Activated CD8-positive, alpha-beta memory T cell treated with anti-CD3 and anti-CD28 coated beads for 24 hours (primary cell): ENCODE measurements at places on chromosomes 12 and 14.

DNA sequence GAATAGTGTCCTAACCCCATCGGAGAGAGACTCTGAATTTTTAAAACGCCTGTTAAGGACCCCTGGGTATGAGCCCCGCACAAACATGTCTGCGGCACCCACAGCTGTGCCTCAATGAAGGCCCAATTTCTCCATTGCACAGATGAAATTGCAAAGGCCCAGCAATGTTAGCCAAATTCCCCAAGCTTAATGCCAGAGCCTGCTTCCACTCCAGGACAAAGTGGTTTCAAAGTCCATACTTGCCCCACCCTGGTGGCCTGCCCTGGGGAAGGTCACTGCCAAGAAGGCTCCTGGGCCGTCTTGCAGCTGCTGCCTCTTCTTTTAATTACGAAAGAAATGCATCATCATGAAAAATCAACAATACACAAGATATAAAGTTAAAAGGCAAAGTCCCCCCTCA, 1179.7 kb downstream of the VRK1 start:
- peak; percentile 71 for DNase-seq

DNA sequence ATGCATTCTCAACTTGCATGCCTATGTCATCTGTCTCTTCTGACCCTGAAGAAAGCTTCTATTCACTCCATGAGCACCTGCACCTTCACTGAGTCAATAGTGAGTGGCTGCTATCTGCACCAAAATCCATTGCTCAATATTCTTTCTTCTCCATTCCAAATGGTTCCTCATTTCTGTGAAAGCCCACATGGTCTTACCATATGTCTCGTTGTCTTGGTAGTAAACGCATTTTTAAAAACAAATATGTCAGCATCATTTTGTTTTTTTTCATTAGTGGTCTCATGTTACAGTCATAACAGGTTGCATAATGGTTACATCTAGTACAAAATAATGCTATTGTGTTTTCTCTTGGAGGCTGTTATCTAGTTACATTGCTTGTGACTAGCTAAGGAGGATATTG, 106.9 kb upstream of the CPM start:
- DNase-seq = no peak

- DNase-seq = no peak
Measured at GRCh38 chr14:32010604-32011125, 66.4 kb upstream of the ARHGAP5 start.

- DNase-seq = peak; percentile 67
Measured at GRCh38 chr12:8078398-8078797, 3.7 kb upstream of the NECAP1 start.

GRCh38 chr12:123390498-123391426, 6.8 kb downstream of the KMT5A start:
- DNase-seq = no peak

GRCh38 chr14:92652413-92653151, 95.8 kb downstream of the LGMN start:
- peak; percentile 73 for DNase-seq

DNA sequence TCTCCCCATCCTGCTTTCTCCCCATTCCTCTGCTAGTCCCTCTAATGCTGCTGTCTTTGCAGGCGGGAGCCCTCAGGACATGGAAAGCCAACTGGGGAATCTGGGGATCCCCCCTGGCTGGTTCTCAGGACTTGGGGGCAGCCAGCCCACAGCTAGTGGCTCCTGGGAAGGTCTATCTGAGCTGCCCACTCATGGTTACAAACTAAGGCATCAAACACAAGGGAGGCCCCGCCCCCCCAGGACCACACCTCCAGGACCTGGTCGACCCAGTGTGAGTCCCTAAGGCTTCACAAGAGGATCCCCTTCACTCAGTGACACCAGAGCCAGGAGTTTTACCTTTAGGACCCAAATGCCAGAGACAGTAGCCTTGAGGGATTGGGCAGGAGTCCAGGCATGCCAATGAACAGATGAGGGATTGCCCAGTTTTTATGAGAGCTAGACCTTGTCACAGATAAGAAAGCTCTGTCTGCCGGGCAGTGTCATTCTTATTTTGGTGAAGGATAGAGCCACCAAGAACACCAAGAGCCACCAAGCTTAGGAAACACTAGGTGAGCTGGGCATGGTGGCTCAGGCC, 8.0 kb upstream of the CPNE6 start:
- DNase-seq = no peak

DNA sequence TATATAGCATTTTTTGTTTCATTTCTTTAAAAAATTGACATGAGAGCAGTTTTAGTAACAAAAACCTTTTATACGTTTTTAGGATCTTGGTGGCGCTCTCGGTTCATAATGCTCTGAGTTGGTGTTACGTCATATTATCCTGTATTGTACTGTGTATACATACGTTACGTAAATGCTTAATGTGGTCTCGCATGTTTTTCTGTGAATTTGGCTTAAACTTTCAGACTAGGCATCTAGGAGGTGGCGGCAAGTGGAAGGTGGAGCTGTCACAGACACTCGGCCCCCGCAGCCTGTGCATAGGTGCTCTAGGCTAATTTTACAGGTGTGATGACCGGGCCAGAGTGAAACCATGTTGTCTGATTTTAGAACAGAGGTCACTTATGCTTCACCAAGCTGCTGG, 60.0 kb downstream of the PPP2R5C start:
- DNase-seq = peak; percentile 76

- no peak for DNase-seq
Measured at GRCh38 chr12:2083008-2083407, 30.2 kb downstream of the CACNA1C start.
